ENCODE measurements at places on chromosomes 12 and 14.

- DNase-seq: no peak
Observed at GRCh38 chr14:30532264-30532663, 26.7 kb upstream of the G2E3 start.

GRCh38 chr14:75824318-75824717 is 157.5 kb downstream of the TGFB3 start:
- DNase-seq: no peak

DNA sequence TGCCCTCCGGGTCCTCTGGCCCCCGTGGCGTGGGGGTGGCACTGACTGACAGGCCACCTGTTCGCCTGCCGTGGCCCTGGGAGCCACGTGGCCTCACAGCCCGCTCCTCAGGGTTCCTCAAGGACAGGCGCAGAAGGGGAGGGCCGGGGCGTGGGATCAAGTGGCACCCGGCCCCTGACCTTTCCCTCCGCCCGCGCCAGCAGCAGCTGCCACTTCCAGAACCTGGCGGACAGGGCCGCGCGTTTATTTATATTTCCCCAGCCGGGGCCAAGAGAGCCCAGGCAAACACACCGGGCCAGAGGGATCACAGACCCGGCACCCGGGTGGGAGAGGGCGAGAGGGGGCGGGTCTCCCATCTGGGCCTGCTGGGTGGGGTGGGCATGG is 92.6 kb downstream of the RFLNA start:
- DNase-seq: peak; percentile 81

- DNase-seq: no peak
Observed at GRCh38 chr12:42173961-42174521, 29.4 kb upstream of the GXYLT1 start.

DNA sequence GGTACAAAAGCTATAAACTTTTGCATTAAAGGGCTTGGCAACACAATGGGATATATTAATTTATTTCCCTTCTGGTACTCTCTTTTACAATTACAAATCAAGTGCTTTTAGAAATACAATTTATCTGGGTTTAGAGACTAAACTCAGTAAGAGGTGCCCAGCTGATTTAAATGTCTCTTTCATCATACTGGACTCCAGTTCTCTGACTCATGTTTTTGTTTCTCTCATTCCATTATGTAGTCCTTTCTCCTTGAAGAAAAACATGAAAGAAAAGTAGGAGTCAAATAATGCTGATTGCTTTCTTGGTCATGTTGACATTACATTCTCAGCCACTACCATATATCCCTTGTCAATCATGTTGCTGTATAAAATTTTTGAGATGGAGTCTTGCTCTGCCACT is 36.3 kb upstream of the CFL2 start:
- DNase-seq: no peak

- no peak for DNase-seq
Observed at GRCh38 chr12:67795236-67795635, 146.7 kb downstream of the DYRK2 start.

DNA sequence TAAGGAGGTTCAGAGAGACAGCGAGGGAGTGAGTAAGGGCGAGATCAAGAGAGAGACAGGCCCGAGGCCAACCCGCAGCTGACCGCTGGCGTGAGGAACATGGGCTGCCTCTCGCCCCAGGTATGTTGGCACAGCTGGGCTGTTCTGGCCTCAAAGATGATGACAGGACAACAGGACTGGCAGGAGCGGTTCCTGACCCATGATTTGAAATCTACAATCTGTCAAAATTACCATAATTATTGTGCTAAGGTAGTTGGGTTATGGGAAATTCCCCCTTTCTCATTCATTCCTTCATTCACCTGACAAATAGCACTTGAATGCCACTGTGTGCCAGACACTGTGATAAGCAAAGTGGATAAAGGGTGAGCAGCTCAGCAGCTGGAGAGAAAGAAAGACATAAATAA is 5.1 kb upstream of the ENDOU start:
- no peak for DNase-seq

DNA sequence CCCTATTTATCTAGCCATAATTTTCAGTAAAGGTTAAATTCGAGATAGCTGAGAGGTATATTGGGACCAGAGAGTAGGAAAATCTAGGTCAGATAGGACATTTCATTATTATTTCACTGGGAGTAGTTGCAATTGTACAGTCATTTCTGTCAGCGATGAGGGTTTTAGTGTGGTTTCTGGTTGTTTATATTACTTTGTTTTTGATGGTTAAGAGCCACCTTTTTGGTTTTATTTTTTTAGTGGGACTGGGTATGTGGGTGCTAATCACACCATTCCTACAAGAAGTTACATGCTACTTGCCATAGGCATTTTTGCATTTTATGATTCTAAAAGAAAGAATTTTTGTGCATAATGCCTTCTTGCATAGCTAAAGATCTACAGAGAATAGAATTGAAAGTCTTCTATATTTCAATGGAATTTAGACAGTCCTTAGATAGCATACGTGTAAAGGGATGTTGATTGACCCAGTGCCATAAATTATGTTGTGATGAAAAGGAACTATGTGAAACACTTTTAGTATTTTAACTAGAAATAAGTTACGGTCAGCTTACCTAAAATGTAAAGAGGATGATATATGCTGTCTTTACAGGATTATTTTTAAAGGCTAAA is 85.2 kb downstream of the KTN1 start:
- no peak for DNase-seq

DNA sequence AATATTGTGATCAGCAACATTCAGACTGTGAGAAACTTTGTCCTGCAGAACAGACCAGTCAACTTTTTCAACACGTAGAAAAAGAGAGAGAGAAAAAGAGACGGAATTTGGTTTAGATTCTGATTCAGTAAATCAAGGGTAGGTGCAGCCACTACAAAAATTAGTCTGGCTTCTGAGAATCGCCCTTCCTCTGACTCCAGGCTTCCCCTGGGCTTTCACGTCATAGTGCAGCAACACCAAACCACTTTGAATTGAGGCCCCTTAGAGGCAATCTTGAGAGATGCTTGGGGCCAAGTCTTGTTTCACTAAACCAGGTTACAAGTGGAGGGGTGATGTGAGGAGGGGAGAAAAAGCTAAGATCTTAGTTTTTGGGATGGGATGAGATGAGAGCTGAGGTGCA is 37.5 kb upstream of the PTGR2 start:
- DNase-seq: no peak

GRCh38 chr14:94386085-94387031 is 2.0 kb downstream of the SERPINA1 start:
- no peak for DNase-seq

DNA sequence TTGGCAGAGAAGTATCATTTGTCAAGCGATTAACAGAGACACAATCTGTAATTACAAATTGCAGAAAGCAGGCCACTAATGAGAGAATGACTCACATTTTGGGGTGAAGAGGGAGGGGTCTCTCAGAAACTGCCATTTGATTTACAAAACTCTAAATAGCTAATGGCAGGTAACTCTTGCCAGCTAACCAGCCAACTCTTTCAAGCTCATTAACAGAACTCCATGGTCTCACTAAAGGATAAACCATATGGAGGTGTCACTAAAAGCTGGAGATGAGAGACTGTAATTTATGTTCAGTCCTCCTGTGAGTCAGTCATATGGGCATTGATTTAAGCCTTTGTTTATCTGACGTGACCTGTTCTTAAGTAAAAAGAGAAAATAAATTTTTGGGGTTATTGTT is 336.4 kb downstream of the FOXG1 start:
- no peak for DNase-seq

DNA sequence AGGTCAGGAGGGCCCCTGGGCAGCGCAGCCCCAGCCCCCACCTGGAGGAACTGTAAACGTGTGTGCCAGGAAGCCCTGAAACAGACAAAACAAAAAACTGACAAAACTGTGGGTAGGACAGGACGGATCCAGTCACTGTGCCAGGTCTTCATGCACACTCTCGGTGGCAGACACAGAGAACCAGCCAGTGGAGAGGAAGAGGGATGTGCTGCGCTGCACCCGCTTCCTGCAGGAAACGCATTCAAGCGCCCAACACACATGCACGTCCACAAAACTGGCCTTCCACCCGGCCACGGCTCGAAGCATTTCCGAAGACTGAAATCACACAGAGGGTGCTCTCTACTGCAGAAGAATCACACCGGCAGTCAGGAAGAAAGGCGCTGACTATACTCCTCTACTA is 16.9 kb downstream of the BRF1 start:
- DNase-seq: no peak

- no peak for DNase-seq
Observed at GRCh38 chr12:87348071-87348470, 681.1 kb downstream of the C12orf50 start.

DNA sequence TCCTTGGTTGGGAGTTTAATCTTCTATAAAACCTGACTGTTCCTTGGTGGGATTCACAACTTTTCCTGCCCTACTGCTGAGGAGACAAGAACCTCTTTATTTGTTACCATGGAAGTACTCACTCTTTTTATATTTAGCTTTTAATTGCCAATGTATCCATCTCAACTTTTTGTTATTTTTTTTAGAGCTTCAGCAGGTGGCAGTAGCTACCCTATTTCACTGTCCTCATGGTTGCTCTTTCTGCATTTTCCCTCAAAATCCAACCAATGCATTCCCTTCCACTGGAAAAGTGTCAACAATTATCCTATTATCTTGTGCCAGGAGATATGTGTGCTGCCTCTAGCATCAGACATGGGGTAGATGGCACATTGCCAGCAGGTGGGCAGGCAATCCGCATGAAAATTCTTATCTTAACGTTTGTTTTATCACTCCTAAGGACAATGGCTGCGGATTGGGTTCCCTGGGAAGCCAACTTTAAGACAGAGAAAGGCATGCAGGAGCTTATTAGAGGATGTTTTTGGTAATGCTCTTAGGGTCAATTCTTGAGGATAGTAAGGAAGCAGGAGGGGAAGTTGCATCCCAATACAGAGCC is 406.4 kb downstream of the SNAPC1 start:
- no peak for DNase-seq

GRCh38 chr12:113019025-113019424 is 37.5 kb upstream of the DTX1 start:
- DNase-seq: no peak

- DNase-seq: no peak
Observed at GRCh38 chr14:73264080-73264884, 27.0 kb downstream of the PAPLN start.

DNA sequence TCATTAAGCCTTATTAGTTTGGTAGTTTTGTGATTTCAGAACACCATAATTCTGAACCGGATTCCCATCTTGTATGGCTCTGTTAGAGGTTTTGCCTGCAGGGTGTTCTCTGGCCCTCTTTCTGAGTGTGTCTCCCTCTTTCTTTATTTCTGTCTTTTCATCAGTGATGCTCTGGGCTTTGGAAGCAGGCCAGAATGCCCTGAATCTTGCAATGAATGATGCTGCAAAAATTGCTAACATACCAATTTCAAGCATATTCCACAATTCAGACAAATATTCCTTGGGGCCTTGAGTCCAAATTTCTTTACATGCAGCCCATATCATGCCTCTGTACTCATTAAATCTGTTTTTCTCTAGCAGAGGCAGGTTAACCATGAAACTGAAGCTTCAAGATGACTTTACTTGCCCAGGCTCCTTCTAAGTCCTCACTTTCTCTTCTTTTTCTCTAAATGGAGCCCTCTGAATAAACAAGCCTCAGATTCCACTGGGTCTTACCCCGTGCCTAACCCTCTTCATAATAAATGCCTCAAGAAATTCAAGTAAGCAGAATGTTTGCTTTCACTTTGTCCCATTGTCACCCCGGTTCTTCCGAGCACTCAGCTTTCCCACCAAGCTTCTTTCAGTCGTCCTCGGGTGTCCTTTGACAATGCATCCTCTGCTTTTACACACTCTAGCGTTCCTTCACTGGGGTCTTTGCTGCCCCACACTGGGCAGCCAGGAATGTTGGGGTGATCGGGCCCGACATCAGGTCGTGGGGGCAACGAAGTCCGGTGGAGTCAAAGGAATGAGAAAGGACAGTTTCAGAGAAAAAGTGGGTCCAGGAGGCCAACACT is 78.8 kb upstream of the SLC38A4 start:
- no peak for DNase-seq

DNA sequence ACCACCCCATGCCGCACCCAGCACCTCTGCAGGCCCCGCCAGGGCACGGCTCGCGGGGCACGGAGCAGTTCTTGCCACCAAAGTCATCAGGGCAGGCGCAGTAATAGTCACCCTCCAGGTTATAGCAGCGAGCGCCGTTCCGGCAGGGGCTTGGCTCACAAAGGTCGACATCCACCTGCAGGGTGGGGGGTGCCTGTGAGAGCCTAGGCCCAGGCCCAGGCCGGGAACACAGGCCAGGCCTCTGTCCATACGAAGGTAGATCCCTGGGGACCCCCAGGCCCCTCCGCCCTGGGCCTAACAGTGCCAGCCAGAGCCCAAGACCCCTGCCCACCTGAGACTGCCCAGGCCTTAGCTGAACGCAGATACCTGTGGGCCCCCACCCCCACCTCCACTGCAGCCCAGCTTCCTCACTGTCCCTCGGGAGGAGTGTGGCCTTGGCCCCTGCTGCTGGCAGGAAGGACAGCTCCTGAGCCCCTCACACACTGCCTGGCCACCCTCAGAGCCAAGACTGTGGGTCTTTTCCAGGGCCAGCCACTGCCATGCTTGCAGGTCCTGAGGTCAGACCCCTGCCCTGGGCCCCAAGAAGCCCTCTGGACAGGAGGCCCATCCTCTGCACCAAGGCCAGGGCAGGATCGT is 19.3 kb downstream of the JAG2 start:
- no peak for DNase-seq

DNA sequence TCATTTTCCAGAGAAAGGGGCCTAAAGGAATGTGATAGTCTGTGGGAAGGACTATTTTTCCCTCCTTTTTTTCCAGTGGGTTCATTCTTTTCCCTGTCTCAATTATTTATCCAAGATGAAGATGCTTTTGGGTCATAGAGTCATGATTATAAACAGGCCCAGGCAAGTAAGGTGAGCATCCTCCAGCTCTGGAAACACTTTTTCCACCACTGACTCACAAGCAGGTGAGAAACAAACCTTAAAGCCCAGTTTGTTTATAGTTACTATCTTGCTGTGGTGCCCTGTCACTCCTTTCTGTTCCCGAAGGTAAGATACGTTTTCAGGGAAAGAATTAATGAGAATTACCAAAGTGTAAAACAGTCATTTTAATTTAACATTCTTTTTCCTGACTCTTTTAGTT is 107.7 kb upstream of the IFNG-AS1 start:
- DNase-seq: no peak

- DNase-seq: no peak
Observed at GRCh38 chr14:77014734-77015133, 13.8 kb downstream of the IRF2BPL start.

GRCh38 chr12:18906395-18906794 is 168.5 kb downstream of the CAPZA3 start:
- no peak for DNase-seq

DNA sequence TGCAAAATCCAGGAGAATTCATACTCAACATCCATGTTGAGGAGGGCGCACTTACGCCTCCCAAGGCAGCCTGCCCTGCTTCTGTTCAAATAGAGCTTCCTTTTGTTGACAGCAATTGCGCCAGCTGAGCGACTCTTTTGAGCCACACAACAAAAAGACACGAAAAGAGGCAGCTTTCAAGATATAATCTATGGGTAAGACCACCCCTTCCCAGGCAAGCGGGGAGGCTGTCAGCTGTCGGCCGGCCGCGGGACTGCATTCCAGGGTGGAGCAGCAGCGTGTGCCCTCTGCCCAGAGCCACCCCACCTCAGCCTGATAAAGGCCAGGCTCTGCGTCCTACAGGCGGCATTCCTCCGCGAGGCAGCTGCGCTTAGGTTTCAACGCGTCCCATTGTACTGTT is 15.8 kb upstream of the STAB2 start:
- DNase-seq: no peak
